ENCODE measurements at places on chromosomes 3 and 15. TPM values are rescaled to one million over a fixed set of nuclear protein-coding genes. Genes with fewer than 3 reads are reported as not detected.

The FBXO40 gene
- total RNA-seq = not detected

- no peak for DNase-seq
- no peak overlapping the region for H3K4me3 ChIP-seq
- no peak overlapping the region for H3K27ac ChIP-seq
- no peaks in the 10 kb centered on the region for H3K4me1 ChIP-seq
Observed at GRCh38 chr3:157738441-157738840, 235.2 kb upstream of the VEPH1 start.

- H3K36me3 ChIP-seq = peaks cover 10% of the 10 kb centered on the region
- no peak overlapping the region for H3K27ac ChIP-seq
- peaks cover 57% of the 10 kb centered on the region for H3K4me1 ChIP-seq
Observed at GRCh38 chr15:60390871-60391501, 6.8 kb downstream of the ANXA2 start.

The CFAP100 gene
- not detected for total RNA-seq

DNA sequence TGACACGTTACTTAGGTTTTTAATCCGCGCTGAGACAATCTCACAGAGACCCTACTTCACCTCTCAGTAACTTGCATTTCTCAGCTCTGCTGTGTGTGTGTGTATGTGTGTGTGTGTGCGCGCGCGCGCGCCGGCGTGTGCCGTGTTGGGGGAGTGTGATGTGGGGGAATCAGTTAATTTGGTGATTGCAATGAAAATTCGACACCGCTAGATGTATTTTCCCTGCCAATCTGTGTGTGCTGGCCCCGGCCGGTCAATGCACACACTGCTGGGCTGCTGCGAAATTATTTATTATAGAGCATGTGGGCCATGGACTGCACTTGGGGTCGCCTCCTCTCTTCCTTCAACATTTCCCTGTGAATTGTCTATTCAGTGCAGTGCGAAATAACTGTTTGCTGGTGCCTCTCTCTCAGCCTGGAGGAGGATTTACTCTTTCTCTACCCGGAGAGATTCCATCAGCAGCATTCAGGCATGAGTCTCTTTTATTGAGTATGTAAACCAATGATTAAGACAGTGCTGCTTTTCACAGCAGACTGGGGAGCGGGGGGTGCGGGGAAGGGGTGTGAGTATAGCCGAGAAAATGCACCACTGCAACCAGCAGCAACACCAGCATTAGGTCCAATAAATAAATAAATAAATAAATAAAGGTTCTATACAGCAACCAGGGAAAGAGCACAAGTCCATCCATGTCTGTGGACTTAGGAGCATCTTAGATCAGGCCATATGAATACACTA, 2.9 kb downstream of the CADM2 start:
- H3K27ac ChIP-seq = no peak overlapping the region
- H3K36me3 ChIP-seq = no peaks in the 10 kb centered on the region
- peaks cover 35% of the 10 kb centered on the region for H3K27me3 ChIP-seq
- H3K4me3 ChIP-seq = no peak overlapping the region

GRCh38 chr15:38208206-38208605, 44.4 kb upstream of the SPRED1 start:
- DNase-seq = no peak
- H3K36me3 ChIP-seq = no peaks in the 10 kb centered on the region
- no peaks in the 10 kb centered on the region for H3K4me1 ChIP-seq
- no peak overlapping the region for H3K4me3 ChIP-seq
- no peak overlapping the region for H3K27ac ChIP-seq
- H3K27me3 ChIP-seq = peaks cover 14% of the 10 kb centered on the region

DNA sequence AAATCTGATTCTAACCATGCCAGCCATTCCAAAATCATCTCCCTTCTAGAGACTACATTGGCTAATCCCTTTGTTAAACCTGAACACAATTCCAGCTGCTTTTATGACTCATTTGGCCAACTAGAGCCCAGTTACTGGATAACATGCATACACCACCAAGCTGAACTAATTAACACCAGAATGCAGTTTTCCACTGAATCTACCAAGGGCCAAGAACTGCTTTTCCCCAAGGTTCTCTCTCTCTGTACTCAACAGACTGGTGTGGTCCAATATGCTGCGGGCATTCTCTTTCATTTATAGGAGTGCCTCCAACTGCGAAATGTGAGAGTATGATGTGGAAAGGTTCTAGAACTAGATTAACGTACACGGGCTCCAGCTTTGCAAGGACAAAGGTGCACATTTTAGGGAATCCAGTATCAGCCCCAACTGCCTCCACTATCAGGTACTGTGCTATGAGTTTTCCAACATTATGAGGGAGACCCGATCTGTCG, 1.5 kb downstream of the CHSY1 start:
- DNase-seq = no peak
- peaks cover 37% of the 10 kb centered on the region for H3K36me3 ChIP-seq
- peak overlapping the region; percentile 74 for H3K4me3 ChIP-seq
- H3K27ac ChIP-seq = peak overlapping the region; percentile 86
- no peaks in the 10 kb centered on the region for H3K27me3 ChIP-seq
- H3K4me1 ChIP-seq = peaks cover 65% of the 10 kb centered on the region

The SLC15A2 gene
- total RNA-seq = 0.53 TPM

DNA sequence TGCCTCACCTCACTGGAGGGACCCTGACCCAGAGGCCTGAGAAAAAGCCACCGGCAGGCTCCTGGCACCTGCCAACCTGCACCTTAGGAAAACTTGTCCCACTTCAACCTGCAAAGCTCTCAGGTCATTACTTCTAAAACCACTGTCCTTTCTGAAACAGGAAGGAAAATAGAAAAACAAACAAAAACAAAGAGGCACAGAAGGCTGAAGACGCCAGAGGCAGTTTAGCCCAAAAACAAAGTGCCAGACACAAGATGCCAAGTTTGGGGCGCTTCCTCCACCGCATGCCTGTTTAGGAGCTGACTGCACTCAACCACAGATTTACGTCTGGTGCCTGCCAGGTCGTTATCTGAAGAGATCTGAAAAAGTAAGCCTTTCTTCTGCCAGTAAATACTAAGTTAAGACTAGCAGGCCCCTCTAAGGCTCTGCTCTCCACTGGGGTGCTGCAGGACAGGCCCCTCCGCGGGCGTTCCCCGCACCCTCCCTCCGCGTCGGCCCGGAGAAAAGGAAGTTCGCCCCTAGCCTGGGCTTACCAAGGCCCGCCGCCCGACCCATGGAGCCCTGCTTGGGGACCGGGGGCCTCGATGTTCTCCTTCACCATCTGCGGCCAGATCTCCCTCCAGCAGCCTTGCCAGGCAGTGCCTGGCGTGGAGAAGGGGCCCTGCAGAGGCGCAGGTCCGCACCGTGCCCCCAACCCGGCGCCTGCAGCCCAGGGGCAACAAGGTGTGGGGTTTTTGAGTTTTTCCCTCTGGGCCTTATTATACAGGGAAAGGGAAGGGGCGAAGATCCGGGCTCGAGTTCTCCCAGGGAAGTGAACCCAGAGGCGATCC, 1.3 kb downstream of the GOLGA8A start:
- peak overlapping the region; percentile 83 for H3K4me3 ChIP-seq
- peaks cover 18% of the 10 kb centered on the region for H3K4me1 ChIP-seq
- peak overlapping the region; percentile 37 for H3K27ac ChIP-seq
- H3K36me3 ChIP-seq = peaks cover 49% of the 10 kb centered on the region
- H3K27me3 ChIP-seq = no peaks in the 10 kb centered on the region

The SUSD5 gene
- not detected for total RNA-seq

The DAG1 gene
- total RNA-seq = 9.0 TPM

GRCh38 chr3:171614318-171614921, 154.2 kb upstream of the TNIK start:
- no peaks in the 10 kb centered on the region for H3K4me1 ChIP-seq
- peak; percentile 34 for DNase-seq

The PP2D1 gene
- not detected for total RNA-seq

DNA sequence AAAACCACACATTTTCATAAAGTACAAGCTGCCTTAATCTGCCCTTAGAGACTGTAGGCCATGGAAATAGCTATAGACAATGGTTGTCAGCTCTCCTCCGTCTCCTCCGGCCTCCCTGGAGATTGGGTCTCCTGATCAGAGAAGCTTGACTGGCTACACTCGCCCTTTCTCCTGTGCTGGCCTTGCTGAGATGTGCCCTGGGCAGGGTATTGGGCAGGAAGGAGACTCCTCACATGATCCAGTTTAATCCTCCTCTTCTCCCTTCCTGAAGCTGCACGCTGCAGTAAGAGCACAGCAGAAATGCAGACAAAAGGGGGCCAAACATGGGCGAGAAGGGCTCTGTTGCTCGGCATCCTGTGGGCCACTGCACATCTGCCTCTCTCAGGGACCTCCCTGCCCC, at the start of gene SLC24A5:
TSS of gene SLC24A5 (plus strand) at position 246 of the 400 bp plus-strand sequence. CDS start at position 301, 55 bp downstream.
- no peak within 1 kb of the TSS for H3K4me3 ChIP-seq
- no peaks in the 10 kb centered on the region for H3K36me3 ChIP-seq
- no peaks in the 10 kb centered on the region for H3K4me1 ChIP-seq
- H3K27ac ChIP-seq = no peak within 1 kb of the TSS
- DNase-seq = no peak

The ABHD17C gene
- total RNA-seq = 5.8 TPM

The DALRD3 gene
- 26.0 TPM for total RNA-seq

DNA sequence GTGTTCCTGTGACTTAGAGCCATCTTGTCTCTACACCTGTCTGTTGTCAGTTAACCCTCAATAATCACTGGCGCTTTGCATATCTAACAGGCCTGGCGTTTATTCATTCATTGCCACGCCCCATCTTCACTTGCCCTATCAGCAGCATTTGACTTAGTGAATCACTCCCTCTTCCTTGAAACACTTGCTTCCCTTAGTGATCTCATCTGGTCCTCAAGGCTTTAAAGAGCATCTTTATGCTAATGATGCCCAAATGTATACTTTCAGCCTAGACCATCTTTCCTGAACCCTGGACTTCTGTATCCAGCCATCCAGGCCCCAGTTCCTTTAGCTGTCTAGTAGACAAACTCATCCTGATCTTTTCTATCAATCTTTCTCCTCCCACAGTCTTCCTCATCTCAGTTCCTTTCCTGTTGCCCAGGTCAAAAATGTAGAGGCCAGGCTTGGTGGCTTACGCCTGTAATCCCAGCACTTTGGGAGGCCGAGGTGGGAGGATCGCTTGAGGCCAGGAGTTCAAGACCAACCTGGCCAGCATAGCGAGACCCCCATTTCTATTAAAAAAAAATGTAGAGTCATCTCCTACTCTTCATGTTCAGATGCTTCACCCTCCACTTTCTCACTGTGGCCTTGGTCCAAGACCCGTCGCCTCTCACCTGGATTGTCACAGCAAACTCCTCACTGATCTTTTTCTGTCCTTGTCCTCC, 1.4 kb upstream of the IGDCC4 start:
- peaks cover 53% of the 10 kb centered on the region for H3K27me3 ChIP-seq
- no peak overlapping the region for H3K27ac ChIP-seq
- peaks cover 10% of the 10 kb centered on the region for H3K4me1 ChIP-seq
- H3K36me3 ChIP-seq = no peaks in the 10 kb centered on the region
- DNase-seq = no peak

The PRSS50 gene
- not detected for total RNA-seq

The PLSCR5 gene
- total RNA-seq = not detected

DNA sequence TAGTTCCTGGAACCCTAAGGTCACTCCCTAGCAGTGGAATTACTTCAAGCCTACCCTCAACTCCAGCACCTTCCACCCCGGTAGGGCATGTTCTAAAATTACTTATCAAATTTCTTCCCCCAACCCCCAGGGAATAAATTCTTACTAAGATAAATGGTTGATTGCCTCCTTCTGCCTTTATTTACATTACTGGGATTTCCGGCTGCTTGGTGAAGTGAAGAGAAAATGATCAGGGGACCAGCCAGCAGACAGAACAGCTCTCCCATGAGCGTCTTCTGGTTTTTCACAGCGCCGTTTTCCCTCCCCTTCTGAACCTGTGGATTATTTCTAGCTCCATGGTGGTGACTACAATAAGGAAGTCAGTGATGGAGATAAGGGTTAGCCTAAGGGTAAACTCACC, 521.5 kb upstream of the PPP2R3A start:
- no peak for DNase-seq
- no peaks in the 10 kb centered on the region for H3K4me1 ChIP-seq
- no peak overlapping the region for H3K27ac ChIP-seq
- H3K4me3 ChIP-seq = no peak overlapping the region

DNA sequence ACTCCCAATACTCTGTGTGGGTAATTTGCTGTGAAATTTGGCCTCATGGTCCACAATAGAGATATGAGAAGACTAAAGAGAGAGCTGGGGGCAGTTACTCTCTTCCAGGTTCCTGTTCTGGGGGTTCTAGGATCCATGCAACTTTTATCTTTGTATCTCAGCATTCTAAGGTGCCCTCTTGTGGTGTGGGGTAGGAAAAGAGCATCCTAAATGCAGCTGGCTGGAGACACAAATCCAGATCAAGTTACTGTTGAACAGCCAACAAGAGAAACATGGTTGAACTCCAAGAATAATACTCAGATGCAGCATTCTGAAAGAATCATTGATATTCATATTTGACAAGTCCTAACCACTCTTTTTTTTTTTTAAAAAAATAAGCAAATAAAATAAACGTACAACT, 238.2 kb downstream of the GREM1 start:
- H3K4me3 ChIP-seq = no peak overlapping the region
- no peak for DNase-seq
- no peak overlapping the region for H3K27ac ChIP-seq
- no peaks in the 10 kb centered on the region for H3K36me3 ChIP-seq
- peaks cover 2% of the 10 kb centered on the region for H3K27me3 ChIP-seq

The ALDH1A3 gene
- total RNA-seq = not detected

DNA sequence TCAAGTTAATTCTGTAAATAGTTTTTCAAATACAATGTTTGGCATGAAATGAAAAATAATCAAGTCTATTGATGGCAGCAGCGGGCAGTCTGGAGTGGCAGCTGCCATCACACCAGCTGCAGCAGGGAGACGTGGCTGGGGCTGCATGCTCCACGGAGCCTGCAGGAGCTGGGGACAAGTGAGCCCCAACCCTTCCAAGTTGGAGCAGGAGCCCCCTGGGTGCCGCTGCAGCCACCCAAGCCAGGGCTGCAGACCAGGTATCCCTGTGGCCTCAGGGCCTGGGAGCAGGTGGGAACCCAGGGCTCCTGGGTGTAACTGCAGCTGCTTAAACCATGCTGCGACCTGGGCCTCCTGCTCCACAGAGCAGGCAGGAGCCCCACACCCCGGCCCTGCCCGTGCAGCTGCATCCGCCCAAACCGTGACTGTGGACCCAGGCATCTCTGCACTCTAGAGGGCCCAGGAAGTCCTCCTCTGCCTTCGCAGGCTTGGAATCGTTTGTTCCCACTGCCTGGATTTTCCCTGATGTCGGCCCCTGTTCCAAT, 257.4 kb downstream of the PLOD2 start:
- no peak overlapping the region for H3K4me3 ChIP-seq
- no peaks in the 10 kb centered on the region for H3K27me3 ChIP-seq
- no peaks in the 10 kb centered on the region for H3K4me1 ChIP-seq
- no peak for DNase-seq
- no peaks in the 10 kb centered on the region for H3K36me3 ChIP-seq

Measured in activated CD4-positive, alpha-beta T cell treated with anti-CD3 and anti-CD28 coated beads for 36 hours (primary cell).